ENCODE measurements at places on chromosomes 7 and 10.

DNA sequence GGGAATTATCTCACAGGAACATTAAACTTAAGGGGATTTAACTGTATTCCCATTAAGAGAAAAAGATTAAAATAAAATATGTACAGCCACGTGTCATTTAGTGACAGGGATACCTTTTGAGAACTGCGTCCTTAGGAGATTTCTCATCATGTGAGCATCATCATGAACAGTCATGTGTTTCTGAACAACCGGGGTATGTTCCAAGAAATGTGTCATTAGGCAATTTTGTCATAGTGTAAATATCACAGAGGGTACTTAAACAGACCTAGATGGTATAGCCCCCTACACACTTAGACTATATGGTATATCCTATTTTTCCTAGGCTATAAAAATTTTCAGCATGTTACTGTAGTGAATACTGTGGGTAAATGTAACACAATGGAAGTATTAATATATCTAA is 840.3 kb downstream of the CNTNAP2 start:
- no peak for DNase-seq

DNA sequence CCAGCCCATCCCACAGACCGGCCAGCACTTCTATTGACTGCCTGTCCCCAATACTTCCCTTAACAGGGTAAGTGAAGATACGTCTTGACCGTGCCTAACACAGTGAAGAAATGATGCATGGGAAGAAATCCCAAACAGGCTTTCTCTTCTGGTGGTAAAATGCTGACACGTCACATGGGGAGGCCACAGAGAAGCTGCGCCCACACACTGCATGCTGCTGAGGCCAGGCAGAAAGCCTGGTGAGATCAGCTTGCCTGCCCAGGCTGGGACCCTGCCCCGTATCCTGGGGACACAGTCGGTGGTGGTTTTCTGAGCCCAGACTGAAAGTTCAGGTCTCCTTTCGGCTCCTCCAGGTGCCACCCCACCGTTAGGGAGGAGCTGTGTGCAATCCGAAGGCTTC is 356.3 kb upstream of the MGMT start:
- DNase-seq = no peak

DNA sequence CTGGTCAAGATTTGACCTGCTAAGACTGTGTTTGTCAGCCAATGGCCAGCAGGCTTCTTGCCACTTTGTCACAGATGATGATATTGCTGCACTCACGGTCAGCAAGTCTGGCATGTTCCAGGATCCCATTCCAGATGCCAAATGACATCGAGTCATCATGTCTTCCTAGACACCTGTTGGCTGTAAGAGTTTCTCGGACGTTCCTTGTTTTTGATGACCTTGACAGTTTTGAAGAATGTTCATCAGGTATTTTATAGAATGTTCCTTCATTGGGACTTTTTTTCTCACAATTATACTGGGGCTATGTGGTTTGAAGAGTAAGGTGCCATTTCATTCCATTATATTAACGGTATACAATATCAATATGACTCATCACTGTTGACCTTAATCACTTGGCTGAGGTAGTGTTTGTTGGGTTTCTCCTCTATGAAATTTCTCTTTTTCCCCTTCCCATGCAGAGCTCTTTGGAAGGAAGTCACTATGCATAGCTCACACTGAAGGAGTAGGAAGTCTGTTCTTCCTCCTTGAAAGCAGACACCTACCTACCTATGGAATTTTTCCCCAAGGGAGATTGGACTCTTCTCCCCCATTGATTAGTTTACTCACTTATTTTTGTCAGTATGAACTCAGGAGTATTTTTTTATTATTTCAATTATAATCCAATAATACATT is 31.6 kb downstream of the HECW1 start:
- no peak for DNase-seq

DNA sequence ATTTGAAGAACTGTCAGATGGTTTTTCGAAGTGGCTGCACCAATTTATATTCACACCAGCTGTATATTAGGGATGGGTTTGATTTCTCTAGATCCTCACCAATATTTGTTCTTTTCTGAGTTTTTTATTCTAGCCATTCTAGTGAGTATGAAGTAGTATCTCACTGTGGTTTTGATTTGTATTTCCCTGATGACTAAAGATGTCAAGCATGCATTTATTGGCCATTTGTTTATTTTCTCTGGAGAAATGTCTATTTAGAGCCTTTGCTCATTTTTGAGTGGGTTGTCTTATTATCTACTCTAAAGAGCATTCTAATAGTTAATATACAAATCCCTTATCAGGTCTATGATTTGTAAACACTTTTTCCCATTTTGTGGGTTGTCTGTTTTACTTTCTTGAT is 123.9 kb downstream of the PCLO start:
- DNase-seq = no peak

DNA sequence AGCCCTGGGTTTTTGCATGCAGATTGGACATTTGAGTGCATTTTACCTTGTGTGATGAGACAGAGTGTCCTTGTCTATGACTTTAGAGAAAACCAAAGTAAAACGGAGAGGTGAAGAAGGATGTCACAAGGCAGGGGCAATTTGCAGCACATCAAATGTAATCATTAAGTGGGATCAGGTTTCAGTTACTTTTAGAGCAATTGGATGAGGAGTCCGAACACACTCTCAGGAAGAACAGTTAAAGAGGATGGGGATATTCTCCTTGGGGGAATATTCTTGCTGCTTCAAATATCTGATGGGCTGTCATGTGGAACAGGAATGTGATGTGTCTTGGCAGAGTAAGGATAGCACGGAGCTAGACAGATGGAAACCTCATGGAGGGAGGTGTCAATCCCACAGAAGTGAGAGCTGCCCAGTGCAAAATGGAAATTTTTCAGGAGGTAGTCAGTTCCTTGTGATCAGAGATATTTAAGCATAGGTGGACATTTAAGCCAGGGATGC is 757 bp downstream of the RAB19 start:
- no peak for DNase-seq

DNA sequence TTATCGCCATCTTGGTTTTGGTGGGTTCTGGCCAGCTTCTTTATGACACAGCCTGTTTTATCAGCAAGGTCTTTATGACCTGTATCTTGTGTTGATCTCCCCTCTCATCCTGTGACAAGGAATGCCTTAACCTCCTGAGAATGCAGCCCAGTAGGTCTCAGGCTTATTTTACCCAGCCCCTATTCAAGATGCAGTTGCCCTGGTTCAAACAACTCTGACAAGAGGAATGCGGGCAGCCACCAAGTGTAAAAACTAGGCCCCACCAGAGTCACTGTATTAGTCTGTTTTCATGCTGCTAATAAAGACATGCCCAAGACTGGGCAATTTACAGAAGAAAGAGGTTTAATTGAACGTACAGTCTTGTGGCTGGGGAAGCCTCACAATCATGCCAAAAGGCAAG is 671.3 kb downstream of the SORCS1 start:
- no peak for DNase-seq

- DNase-seq = peak; percentile 3
Measured at GRCh38 chr7:96414931-96415292, 93.0 kb upstream of the SLC25A13 start.

DNA sequence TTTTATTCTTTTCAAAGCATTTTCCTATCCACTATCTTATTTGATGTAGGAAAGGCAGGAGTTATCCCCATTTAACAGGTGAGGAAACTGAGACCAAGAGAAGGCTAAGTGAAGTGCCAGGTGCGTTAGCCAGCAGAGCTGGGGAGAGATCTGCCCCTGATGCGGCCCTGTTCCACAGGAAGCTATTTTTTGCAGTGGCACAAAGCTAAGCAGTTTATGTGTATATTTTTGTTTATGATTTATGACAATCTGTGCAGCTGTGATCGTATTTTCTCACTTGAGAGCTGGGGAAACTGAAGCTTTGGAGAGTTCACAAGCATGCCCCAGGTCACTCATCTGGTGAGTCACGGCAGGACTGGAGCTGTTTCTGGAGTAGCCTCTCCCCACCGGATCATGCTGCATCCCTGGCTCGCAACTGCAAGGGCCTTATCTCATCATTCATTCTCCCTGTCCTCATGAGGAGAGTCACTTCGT is 38.8 kb downstream of the SLC29A3 start:
- DNase-seq = no peak

DNA sequence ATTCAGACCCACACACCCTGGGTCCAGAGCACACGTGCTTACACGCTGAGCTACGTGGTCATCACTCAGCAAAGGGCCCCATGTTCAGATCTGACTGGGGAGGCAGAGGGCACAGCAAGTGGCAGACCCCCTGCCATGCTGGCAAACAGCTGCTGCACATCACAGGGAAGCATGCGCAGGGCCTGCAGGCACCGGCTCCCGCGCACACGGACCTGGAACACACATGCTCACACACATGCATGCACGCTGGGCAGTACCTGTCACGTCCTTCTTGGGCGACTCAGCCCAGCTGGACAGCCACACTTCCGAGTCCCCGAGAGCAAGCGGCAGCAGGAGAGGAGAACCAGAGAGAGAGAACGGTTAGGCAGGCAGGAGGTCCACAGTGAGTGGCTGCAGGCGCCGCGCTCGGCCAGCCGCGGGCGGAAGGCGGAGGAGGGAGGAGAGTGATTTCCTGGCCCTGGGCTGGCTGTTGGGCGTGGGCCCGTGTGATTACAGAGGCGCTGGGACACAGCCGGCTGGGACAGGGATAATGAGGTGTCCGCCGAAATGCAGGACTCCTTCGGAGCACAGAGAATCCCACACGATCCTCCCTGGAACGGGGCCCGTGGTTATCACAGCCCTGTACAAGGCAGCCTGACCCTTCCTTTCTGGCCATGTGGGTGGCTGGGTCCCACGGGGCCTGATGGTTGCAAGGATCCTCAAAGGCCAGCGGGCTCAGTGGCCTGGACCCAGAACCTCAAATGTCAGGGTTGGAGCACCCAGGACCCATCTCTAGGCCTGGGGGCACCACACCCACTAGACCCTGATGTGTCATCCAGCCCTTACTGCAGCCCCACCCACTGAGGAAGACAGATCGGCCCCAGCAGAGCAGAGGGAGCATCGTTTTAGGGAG is 175.1 kb downstream of the NEURL1 start:
- no peak for DNase-seq

DNA sequence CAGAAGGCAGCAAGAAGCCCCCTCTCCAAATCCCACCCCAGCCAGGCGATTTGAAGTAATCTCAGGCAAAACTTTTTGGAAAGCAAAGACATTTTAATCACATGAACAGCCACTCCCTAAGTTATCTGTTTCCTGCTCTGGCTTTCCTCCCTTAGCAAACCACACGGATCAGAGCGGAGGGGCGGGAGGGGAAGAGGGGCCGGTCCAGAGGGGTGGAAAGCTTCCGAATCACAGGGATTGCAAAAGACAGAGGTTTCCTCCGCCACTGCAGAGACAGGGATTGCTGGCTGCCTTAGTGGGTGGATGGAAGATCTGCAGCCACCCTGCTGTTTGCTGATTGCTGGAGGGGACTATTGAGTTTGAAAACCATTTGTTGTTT is 41.2 kb downstream of the ZCCHC24 start:
- DNase-seq = no peak

DNA sequence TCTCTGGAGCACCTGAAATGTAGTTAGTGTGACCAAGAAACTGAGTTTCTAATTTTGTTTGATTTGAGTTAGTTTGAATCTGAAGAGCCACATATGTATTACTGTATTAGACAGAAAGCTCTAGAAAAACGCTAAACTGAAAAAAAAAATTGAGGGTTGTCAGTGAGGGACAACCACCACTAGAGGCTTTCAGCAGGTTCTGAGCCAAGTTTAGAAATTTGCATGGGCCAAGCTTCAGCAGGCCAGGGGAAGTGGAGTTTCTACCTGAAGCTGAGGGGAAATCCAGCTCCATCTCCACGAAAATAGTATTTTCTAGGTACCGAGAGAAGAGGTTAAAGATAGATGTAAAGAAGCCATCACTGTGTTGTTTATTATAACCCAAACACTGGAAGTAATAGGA is 77.9 kb upstream of the PLXNA4 start:
- no peak for DNase-seq

- no peak for DNase-seq
Measured at GRCh38 chr7:49396229-49396628, 377.2 kb upstream of the VWC2 start.

GRCh38 chr7:113652501-113652900 is 266.3 kb downstream of the PPP1R3A start:
- DNase-seq = no peak

GRCh38 chr10:43209651-43210141 is 57.2 kb downstream of the RASGEF1A start:
- no peak for DNase-seq

- DNase-seq = no peak
Measured at GRCh38 chr7:136947347-136947746, 78.9 kb downstream of the CHRM2 start.

GRCh38 chr10:123891144-123892071 is at the start of gene CPXM2:
Gene CPXM2 (minus strand): TSS chr10:123891807. CDS start chr10:123891659, 148 bp downstream.
- no peak for DNase-seq

GRCh38 chr10:80454513-80455460 is 677 bp downstream of the TSPAN14 start:
- DNase-seq = no peak

GRCh38 chr7:2927592-2927991 is 83.5 kb upstream of the GNA12 start:
- DNase-seq = no peak

DNA sequence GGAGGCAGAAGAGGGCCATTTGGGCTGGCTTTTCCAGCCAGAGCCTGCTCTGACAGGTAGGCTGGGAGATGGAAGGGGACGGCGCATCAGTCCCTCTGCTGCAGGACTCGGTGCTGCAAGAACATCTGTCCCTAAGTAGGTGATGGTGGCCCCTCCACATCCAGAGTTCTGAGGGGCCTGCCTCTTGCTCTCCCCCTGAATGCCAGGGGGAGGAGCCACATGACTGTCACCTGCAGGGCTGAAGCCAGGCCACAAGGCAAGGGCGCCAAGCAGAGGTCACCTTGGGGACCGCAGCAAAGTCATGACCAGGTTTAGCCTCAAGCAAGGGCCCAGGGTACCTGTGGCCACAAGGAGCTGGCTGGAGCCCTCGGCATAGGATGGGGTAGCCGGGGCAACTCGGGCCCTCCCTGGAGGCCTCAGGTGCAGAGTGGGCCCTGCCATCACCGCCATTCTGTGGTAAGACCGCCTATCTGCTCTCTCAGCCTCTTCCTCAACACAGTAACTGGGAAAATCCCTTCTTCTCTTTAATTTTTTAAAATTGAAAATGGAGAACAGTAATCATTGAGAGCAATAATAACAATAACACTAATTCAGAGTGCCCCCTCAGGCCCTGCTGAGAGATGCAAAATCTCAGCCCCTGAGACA is 99.3 kb downstream of the FAM53B start:
- DNase-seq = no peak

DNA sequence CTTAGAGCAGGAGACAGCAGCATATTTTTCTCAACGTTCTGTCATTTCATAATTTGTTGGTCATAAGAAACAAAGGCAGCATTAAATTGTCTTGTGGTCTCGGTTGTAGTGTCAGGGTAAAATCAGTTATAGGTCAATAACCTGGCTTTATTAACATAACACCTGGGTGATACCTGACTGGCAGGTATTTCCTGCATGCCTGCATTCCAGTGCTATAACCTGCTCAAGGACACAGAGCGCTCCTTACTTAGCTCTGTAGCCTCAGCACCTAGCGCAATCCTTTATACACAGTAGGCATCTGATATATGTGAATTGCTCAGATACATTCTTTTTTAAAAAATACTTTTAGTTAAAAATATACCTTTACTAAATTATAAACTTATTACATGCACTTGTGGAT is 38.9 kb upstream of the PRKG1 start:
- DNase-seq = no peak

Data from stimulated activated CD4-positive, alpha-beta T cell treated with anti-CD3 and anti-CD28 coated beads, Interleukin-12 subunit alpha, Interleukin-12 subunit beta, amount 100 ng/mL, for 4 hours (primary cell).